Stimulated activated naive CD4-positive, alpha-beta T cell treated with Interleukin-2 at 50 U/mL for 16 hours (primary cell): ENCODE measurements at places on chromosomes 2 and 18.

GRCh38 chr2:118014492-118014824 is 588 bp upstream of the CCDC93 start:
- no peak for DNase-seq

GRCh38 chr2:223270548-223270947 is 218.6 kb downstream of the KCNE4 start:
- DNase-seq, result no peak

DNA sequence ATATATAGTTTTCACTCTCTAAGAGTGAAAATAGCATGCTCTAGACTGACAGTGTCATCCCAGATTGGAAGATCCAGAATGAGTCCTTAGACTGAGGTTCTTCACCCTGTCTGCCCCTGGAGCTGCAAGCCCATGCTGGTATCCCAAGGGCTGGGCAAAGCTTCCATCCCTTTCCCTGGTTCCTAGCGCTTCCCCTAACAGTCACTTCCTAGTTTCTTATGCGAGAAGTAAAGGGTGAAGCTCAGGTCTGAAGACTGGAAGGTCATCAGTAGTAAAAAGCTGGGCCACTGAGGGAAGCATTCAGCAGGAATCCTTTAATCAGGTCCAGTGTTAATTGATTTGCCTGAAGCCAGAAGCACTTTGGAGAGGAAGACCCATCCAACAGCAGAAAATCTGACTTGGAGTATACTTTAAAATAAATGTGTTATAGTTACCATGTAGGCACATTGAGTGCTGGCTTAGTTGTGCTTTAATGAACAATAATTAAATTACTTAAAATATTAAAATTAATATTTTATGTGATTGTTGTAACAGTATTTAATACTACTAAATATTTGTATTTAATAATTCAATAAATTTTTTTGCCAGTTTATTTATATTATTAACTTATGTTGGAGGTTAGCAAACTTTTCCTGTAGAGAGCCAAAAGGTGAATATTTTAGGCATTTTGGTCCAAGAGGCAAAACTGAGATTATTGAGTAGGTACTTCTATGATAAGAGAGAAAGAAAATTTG is 237.9 kb downstream of the FHOD3 start:
- no peak for DNase-seq

GRCh38 chr18:78192054-78192453 is 787.6 kb upstream of the SALL3 start:
- DNase-seq, result no peak

GRCh38 chr2:11949732-11950523 is 203.5 kb downstream of the LPIN1 start:
- no peak for DNase-seq

GRCh38 chr18:53283708-53284107 is 940.8 kb downstream of the MBD2 start:
- no peak for DNase-seq

DNA sequence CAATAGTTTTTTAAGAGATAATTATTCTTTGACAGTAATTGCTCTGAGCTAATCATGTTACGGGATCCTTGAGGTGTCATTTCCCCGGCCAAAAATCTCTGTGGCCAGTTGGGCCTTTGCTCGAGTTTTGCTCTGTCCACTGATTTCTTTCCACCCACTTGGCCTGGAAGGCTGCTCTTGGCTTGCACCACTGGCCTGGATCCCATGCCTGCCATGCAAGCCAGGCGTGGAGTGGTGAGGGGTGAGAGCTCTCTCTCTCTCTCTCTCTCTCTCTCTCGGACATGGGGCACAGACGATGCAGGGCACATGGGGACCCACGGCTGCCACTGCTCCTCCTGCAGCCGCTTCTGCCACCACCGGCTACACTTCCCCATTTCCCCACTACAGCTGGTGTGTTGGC is 853.0 kb upstream of the GCFC2 start:
- DNase-seq, result no peak

GRCh38 chr18:2981212-2981728 is 31.7 kb downstream of the LPIN2 start:
- DNase-seq, result no peak

DNA sequence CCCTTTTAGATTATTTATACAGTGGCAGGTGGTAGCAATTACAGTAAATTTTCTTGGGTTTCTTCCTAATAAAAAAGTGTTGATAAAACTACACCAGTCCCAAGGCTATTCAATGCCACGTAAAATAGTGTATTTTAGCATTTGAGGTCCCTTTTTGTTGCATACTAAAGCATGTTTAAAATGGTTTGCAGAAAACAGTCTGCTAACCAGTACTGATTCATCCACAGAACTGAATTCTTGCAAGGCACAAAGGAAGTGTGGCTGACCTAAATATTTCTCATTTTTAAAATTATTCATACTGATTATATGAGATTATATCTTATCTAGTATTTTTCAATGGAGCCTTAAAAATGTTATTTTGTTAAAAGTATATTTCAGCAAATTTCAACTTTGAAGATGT is 98.1 kb downstream of the SMAD2 start:
- DNase-seq, result no peak

DNA sequence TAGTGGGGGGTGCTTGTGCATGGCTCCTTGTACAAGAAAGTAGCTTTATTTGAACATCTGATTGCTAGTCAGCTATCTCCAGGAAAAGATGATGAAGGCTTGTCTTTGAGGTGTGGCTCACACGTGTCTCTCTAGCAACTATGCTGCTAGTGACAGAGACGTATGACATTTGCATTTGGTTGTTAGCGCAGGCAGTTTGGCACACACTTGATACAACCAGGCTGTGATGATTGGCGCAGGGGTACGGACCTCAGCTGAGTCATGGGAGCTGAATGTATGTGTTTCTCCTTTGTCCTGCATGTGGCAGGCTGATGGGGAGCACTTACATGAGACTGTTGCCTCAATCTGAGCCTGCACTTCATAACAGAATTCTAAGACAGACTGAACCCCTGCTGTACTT is 29.6 kb downstream of the PTCD3 start:
- DNase-seq, result no peak

- no peak for DNase-seq
Measured at GRCh38 chr18:35662293-35663062, 80.9 kb downstream of the GALNT1 start.

DNA sequence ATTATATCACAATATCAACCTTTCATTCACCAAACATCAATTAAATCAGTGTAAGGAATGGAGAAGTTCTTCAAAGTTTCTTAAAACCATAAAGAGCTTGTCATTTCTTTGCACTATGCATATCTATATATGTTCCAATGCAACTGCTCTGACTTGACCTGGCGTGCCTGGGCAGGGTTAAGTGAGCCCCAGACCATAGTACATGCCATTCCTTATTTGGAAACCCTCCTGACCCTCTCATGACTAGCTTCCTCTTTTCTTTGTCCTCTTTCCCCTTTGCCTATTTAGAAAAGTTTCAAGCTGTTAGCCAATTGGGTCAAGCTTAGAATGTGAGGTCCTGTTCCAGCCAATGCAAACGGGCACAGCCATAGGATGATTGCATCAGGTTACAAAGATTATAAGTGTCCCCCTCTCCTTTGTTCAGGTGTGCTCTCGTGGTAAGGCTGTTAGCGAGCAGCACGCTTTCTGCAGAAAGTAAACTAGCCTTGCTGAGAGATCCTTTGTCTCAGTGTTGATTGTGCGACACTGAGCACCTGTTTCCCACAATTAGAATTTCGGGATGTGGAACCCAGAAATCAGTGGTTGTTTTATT is 78.2 kb upstream of the UXS1 start:
- DNase-seq, result no peak

- no peak for DNase-seq
Measured at GRCh38 chr2:98461498-98462049, 16.9 kb downstream of the INPP4A start.

DNA sequence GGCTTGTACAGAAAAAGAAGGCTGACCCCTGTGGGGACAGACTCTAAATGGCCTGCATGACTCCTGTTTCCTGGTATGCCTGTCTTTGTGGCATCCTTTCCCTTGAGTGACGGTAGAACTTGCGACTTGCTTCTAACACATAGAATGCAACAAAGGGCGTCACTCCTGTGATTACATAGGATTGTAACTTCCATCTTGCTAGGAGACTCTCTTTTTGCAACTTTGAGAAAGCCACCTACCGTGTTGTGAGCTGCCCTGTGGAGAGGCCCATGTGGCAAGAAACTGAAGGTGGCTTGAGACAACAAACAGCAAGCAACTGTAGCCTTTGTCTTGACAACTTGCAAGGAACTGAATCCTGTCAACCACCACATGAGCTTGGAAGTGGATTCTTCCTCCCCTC is 46.5 kb downstream of the THNSL2 start:
- no peak for DNase-seq

DNA sequence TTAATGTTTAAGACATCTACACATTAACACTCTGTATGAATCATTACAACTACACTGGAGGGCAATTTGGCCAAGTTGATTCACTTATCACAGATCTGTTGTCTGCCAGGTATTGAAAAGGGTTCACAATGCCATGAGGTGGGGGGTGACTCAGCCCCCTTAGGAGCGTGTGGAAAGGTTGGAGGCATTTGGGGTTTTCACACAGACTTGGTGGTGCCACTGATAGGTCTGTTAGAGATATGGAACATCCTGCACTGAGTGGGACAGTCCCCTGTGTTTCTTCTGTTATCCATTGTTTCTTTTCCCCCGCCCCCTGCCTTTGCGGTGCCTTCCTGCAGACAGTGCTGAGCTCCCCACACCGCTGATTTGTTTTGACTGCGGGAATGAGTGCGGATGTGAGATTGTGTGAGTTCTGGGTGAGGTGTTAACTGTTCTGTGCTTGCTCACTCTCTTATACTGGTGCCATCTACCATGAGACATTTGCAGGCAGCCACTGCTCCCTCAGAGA is 9.3 kb upstream of the TSN start:
- no peak for DNase-seq

GRCh38 chr18:12154361-12154760 is 60.7 kb downstream of the ANKRD62 start:
- DNase-seq, result no peak

- no peak for DNase-seq
Measured at GRCh38 chr18:61308795-61309393, 24.3 kb upstream of the CDH20 start.

DNA sequence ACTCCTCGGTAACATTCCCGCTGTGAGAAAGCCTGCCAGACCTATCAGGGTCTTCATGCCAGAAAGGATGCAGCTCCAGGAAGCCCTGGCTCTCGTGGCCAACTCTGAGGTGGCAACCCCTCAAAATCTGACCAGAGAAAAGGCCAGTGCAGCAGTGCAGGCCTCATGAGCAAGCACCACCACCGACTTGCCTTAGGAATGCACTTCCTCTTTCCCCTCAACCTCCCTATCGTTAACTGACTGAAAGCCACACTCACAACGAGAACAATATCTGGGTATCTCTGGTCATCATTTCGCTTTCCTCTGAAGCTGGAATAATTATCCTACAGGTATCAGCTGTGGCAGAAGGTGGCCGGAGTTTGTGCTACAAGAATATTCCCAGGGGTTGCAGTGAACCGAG is 101.4 kb upstream of the POU3F3 start:
- no peak for DNase-seq

DNA sequence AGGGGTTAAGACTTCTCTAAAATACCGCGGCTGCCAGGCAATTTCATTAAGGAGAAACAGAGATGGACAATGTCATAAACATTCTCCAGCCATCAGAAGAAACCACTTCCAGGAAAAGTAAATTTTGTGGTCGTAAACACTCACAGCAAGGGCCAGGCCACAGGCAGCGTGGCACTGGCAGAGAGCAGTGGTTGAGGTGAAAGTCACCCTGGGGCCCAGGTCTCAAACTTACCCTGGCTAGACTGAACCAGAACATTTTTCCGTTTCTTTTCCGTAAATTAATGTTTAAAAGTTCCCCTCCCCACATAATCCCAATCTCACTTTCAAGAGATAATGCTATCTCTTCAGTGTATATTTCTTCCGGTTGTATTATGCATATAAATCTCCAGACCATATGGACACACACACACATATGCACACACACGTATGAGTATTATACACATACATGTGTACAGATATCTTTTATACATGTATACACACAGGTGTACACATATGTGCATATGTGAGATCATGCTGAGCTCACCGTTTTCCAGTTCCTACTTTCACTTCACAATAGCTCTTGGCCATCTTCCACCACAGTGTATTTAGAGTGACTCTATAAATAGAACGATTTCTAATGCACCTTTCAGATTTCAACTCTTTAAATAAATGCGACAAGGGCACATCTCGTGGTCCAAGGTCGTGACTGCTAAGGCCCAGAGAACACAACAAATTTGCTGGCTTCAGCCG is 90.1 kb downstream of the MALT1 start:
- no peak for DNase-seq

- DNase-seq, result no peak
Measured at GRCh38 chr2:30484995-30485394, 37.9 kb downstream of the LCLAT1 start.

DNA sequence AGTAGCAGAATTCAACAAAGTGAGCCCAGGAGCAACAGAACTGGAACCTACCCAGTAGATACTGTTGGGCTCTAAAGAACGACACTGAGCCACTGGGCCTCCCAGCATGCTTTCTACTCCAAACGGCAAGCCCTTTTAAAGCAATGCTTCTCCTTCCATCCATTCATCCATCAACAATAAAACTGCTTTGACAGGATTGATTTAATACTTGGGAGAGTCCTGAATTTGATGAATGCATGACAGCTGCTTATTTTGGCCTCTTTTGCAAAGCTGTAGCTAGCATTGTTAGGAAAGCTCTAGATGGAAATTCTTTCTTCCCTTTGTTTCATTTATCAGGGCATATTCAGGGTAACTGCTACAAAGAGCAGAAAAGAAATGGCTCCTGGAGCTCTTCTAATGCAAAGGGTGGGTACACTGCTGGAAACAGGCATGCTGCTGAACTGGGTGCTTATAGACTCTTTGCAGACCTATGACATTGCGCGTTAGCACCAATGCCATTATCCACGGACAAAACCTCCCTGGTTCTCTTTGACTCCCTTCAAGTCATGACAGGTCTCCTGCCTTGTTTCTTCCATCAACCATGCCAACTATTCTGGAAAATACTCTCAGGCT is 138.4 kb upstream of the HNRNPA3 start:
- no peak for DNase-seq

- no peak for DNase-seq
Measured at GRCh38 chr2:188272121-188272520, 19.6 kb upstream of the GULP1 start.
